Bronchial smooth muscle cell (primary cell): ENCODE measurements at places on chromosomes 2 and 18. TPM values are rescaled to one million over a fixed set of nuclear protein-coding genes. Genes with fewer than 3 reads are reported as not detected.

The AMER3 gene
- under 0.01 TPM in 1 of 2 replicates, not detected in the other for total RNA-seq

The FAM117B gene
- total RNA-seq = 0.77 and 1.3 TPM in 2 replicates

The REG3G gene
- not detected in 2 replicates for total RNA-seq

The MBD5 gene
- total RNA-seq = 18.5 and 21.3 TPM in 2 replicates

The KCMF1 gene
- total RNA-seq = 41.6 and 45.6 TPM in 2 replicates

The CSRNP3 gene
- total RNA-seq = 1.9 and 2.0 TPM in 2 replicates

The SRD5A2 gene
- not detected in 2 replicates for total RNA-seq

The FAM237A gene
- total RNA-seq = not detected in 2 replicates

The DSG4 gene
- not detected in 2 replicates for total RNA-seq

The CCDC141 gene
- 0.32 TPM in 1 of 2 replicates, not detected in the other for total RNA-seq

The MALL gene
- 13.4 and 45.7 TPM in 2 replicates for total RNA-seq

The MROH2A gene
- total RNA-seq = under 0.01 TPM in 1 of 2 replicates, not detected in the other

The SERPINB3 gene
- total RNA-seq = 0.09 TPM in 1 of 2 replicates, not detected in the other

The SCN9A gene
- 5.2 and 12.1 TPM in 2 replicates for total RNA-seq

The CYP1B1 gene
- 52.6 and 76.6 TPM in 2 replicates for total RNA-seq

The HOXD4 gene
- not detected in 2 replicates for total RNA-seq

The PJVK gene
- 3.3 and 3.4 TPM in 2 replicates for total RNA-seq

The PPM1B gene
- total RNA-seq = 25.1 and 32.5 TPM in 2 replicates

The SIX3 gene
- not detected in 2 replicates for total RNA-seq

The MYO5B gene
- under 0.01 and 0.17 TPM in 2 replicates for total RNA-seq

The ALPG gene
- total RNA-seq = not detected in 2 replicates

The MGAT4A gene
- total RNA-seq = under 0.01 TPM in 1 of 2 replicates, not detected in the other

The PLCL1 gene
- total RNA-seq = 0.60 and 3.0 TPM in 2 replicates

The MOGAT1 gene
- total RNA-seq = not detected in 2 replicates

The LYPD6B gene
- 0.32 TPM in 1 of 2 replicates, not detected in the other for total RNA-seq

The NCL gene
- 107 and 190 TPM in 2 replicates for total RNA-seq

The APOB gene
- total RNA-seq = under 0.01 TPM in 1 of 2 replicates, not detected in the other

The TDRD15 gene
- not detected in 2 replicates for total RNA-seq

The CCT7 gene
- total RNA-seq = 234 and 277 TPM in 2 replicates

The RGPD4 gene
- total RNA-seq = not detected in 2 replicates

The AKAIN1 gene
- not detected in 2 replicates for total RNA-seq

The GNLY gene
- not detected in 2 replicates for total RNA-seq

The RAX gene
- not detected in 2 replicates for total RNA-seq

The CIB4 gene
- total RNA-seq = not detected in 2 replicates

The SCN2A gene
- total RNA-seq = 3.3 and 10.9 TPM in 2 replicates

The WIPF1 gene
- total RNA-seq = 5.2 and 12.9 TPM in 2 replicates

The AGAP1 gene
- 6.0 and 8.1 TPM in 2 replicates for total RNA-seq

The VWC2L gene
- total RNA-seq = under 0.01 TPM in 1 of 2 replicates, not detected in the other

The ZC3H6 gene
- total RNA-seq = 2.5 and 4.3 TPM in 2 replicates

The SLC40A1 gene
- total RNA-seq = 47.0 and 76.7 TPM in 2 replicates

The NEUROD1 gene
- not detected in 2 replicates for total RNA-seq

The CPLX4 gene
- total RNA-seq = not detected in 2 replicates

The TRABD2A gene
- 3.5 and 6.8 TPM in 2 replicates for total RNA-seq

The PRSS56 gene
- not detected in 2 replicates for total RNA-seq

The ILKAP gene
- total RNA-seq = 18.3 and 23.6 TPM in 2 replicates

The PAX3 gene
- total RNA-seq = not detected in 2 replicates

The FBXO41 gene
- total RNA-seq = 0.60 and 0.95 TPM in 2 replicates

The CNGA3 gene
- 0.16 TPM in 1 of 2 replicates, not detected in the other for total RNA-seq

The NOSTRIN gene
- total RNA-seq = 0.09 and 0.32 TPM in 2 replicates
